ENCODE measurements at places on chromosomes 1 and 21. TPM values are rescaled to one million over a fixed set of nuclear protein-coding genes. Genes with fewer than 3 reads are reported as not detected.

TNN gene
- under 0.01 TPM for total RNA-seq

GRCh38 chr1:148309940-148310500 lies 157.9 kb upstream of the NBPF11 start:
- DNase-seq: no peak
- peaks cover 99% of the 10 kb centered on the region for H3K27me3 ChIP-seq
- H3K36me3 ChIP-seq: no peaks in the 10 kb centered on the region
- H3K4me1 ChIP-seq: no peaks in the 10 kb centered on the region
- H3K4me3 ChIP-seq: peak overlapping the region; percentile 8

DNA sequence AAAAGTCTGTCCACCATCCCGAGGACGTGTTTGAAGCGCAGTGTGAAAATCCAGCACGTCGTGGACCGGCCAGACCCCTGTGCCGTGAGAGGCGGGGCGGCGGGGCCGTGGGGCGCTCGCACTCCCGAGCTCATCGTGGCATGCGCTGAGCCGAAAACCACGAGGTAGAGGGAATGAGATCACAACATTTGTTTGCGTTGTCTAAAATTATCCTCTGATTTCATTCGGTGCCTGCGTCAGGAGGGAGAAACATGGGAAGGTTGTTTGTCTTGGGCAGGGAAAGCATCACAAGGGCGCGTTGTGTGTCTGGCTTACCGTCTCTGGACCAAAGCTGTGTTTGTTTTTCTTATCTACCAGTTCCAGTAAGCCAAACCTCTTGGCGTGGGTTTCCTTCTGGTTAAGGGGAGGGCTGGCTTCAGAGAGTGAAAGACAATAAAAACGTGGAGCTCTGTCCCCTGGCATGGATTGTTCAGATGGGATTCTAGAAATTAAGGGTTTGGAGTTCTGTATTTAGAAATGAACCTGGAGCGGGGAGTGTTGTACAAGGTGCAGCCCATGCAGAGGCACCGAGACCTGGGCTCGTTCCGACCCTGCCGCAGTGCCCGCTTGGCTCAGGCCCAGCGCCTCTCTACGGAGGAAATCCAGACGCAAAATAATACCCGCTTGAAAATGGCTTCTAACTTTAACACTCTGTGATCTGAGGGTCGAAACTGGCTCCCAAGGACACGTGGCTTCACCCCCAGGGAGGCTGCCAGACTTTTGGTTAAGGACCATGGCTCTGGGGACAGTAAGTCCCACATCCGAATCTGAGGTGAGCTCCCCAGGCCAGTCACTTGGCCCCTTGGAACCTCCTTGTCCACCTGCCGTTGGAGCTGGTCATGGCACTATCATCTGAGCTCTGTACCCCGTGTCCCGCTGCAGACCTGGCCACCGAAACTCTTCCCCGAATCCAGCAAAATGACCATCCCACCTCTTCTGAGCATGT lies 68.7 kb upstream of the FAM3B start:
- H3K27me3 ChIP-seq: no peaks in the 10 kb centered on the region
- DNase-seq: no peak
- H3K36me3 ChIP-seq: peaks cover 10% of the 10 kb centered on the region
- no peak overlapping the region for H3K4me3 ChIP-seq
- no peak overlapping the region for H3K27ac ChIP-seq
- peaks cover 8% of the 10 kb centered on the region for H3K4me1 ChIP-seq

- no peak overlapping the region for H3K4me3 ChIP-seq
- no peaks in the 10 kb centered on the region for H3K27me3 ChIP-seq
- H3K36me3 ChIP-seq: no peaks in the 10 kb centered on the region
- H3K4me1 ChIP-seq: peaks cover 3% of the 10 kb centered on the region
These were observed 25.2 kb upstream of the ABCG1 start for GRCh38 chr21:42193721-42194120.

DNA sequence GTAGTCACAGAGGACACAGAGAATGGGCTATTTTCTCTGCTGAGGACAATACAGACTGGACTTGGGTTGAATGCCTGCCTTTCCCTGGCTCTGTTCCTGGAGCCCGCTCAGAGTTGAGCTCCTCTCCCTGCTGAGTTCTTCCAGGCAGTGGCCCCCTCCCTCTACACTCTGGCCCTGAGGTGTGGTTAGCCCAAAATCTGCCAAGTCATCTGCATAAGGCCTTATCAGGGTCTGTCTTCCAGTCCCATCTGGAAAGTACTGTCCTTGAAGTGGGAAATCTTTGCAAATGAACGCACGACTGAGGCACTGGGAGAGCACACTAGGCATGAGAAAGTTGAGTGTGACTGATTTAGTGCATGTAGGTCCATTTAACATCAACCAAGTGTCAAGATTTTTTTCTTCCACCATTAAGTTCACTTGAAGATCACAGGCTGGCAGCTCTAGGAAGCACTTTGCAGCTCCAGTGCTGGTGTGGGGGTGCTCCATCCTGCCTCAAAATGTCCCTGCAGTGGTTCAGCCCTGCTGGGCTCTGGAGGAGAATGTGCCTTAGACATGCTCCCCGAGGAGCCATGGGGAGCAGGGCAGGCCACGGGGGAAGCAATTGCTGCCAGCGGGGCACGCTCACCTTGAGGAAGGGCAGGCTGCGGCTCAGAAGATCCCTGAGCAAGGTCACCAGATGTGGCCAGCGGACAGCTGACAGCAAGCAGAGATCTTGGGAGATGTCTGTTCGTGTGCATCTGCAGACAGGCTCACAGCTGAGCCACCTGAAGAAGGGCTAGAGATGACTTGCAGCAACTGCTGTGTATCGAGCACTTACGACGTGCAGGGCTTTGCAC lies 41.5 kb downstream of the IER5 start:
- no peak for DNase-seq
- no peak overlapping the region for H3K27ac ChIP-seq
- H3K4me1 ChIP-seq: peaks cover 71% of the 10 kb centered on the region
- H3K4me3 ChIP-seq: no peak overlapping the region
- no peaks in the 10 kb centered on the region for H3K36me3 ChIP-seq

DNA sequence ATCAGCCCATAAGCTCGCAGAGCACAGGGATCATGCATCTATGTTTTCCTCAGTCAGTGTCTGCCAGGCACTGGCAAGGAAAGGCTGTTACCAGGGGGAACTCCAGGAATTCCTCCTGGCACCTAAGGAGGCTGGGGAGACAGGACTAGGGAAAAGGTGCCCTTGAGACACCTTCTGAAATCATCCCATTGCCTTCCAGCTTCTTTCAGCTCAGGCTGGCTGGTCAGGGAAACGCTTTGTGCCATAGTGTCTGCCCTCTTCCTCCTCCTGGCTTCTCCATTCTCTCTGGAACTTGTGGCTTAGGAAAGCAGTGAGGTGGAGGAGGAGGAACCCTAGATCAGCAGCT lies 13.8 kb downstream of the LMNA start:
- H3K4me1 ChIP-seq: peaks cover 70% of the 10 kb centered on the region
- H3K36me3 ChIP-seq: peaks cover 23% of the 10 kb centered on the region
- no peaks in the 10 kb centered on the region for H3K27me3 ChIP-seq
- H3K4me3 ChIP-seq: peak overlapping the region; percentile 16
- peak overlapping the region; percentile 99 for H3K27ac ChIP-seq

- H3K27ac ChIP-seq: no peak overlapping the region
- H3K27me3 ChIP-seq: no peaks in the 10 kb centered on the region
- no peak for DNase-seq
- no peak overlapping the region for H3K4me3 ChIP-seq
- H3K36me3 ChIP-seq: no peaks in the 10 kb centered on the region
- H3K4me1 ChIP-seq: peaks cover 30% of the 10 kb centered on the region
These were observed 141.5 kb upstream of the FGGY start for GRCh38 chr1:59155351-59155750.
